ENCODE measurements at places on chromosomes 3 and 15.

DNA sequence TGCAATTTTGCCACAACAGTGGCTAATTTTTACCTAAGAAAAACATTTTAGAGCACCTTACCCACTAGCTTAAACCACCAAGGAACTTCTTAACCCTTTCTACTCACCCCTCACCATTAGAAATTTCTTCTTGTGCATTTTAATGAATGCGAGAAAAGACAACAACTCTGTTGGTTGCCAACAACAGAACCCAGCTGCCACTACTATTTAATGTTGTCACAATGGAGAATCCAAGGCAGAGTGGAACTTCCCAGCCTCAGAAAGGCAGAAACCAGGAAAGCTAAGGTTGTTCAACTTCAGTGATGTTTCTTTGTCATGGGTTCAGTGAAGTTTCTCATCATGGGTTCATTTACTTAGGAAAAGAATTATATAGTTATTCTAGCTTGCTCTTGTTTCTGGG, 325.2 kb upstream of the ARL6 start:
- no peak for DNase-seq

GRCh38 chr3:96266395-96267190, 547.8 kb upstream of the EPHA6 start:
- DNase-seq: no peak

- no peak for DNase-seq
Measured at GRCh38 chr15:100330629-100331215, 11.1 kb downstream of the ADAMTS17 start.

DNA sequence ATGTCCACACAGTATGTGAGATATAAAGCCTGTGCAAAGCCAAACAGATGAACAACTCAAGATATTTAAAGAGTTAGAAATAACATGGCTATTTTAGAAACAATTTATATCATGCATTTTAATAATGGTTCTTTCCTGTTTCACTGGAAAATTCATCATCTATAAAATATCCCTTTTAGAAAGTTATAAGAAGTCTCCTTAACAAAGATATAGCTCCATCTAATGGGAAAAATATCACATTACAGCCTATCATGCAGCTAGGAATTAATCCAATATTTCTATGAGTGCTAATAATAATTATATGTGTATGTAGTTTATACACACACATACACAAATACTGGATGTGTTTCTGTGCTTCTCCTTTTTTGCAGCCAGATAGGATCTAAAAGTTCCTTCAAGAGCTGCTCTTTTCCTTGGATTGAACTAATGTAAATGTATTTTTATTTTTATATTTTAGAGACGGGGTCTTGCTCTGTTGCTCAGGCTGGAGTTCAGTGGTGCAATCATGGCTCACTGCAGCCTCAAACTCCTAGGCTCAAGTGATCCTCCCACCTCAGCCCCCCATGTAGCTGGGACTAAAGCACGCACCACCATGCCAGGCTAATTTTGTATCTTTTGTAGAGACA, 21.6 kb downstream of the RPL22L1 start:
- DNase-seq: no peak

GRCh38 chr3:191347228-191347627, 16.9 kb upstream of the UTS2B start:
- DNase-seq: no peak

GRCh38 chr3:184380185-184380626, 352 bp downstream of the CHRD start:
- no peak for DNase-seq

- no peak for DNase-seq
Measured at GRCh38 chr15:68431792-68432401, at the start of gene ITGA11. TSS of gene ITGA11 (minus strand) at chr15:68432163. CDS start at chr15:68432066, 97 bp downstream.
